ENCODE measurements at places on chromosomes 6 and 20.
A peak's percentile ranks its signal among the peaks of the same experiment; 100 is the strongest.

DNA sequence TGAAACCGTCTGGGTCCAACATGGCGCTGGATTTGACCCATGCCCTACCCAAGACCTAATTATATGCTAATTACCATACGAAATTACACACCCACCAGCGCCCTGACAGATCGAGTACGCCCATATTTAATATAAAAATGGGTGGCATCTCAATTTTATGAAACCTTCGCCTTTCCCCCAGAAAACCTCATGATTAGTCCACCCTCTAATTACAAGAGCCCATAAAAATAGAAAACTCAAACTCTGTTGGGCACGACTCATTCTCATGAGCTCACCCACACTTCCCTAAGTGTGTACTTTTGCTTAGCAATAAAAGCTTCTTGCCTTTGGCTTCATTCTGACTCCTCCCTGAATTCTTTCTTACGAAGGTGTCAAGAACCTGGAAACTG lies 136.4 kb downstream of the OR2B2 start:
- DNase-seq, result no peak

- DNase-seq, result no peak
Observed at GRCh38 chr20:61666471-61666832, 399.2 kb downstream of the TAF4 start.

DNA sequence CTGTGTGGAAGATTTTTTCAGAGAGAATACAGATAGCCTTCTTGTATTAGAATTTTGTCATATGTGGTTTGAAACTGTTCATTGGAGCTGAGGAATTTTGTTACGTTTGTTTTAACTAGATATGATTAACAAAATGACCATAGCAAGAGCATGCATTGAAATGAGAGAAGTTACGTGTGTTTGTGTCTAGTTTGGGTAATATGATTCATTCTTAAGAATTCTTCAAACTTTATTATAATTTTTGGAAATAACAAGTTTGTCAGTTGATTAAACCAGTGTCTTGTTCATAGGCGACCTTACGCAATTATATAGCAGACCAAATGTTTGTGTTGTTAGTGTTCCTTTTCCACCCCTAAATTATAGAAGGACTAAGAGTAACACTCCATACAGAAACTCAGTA lies 5.5 kb downstream of the GMNN start:
- DNase-seq, result no peak

- no peak for DNase-seq
Observed at GRCh38 chr6:82145926-82146452, 101.6 kb downstream of the IBTK start.

GRCh38 chr20:19807191-19807945 lies 49.3 kb downstream of the RIN2 start:
- peak; percentile 67 for DNase-seq

- DNase-seq, result peak; percentile 22
Observed at GRCh38 chr6:166957087-166957804, 896 bp upstream of the RNASET2 start.

DNA sequence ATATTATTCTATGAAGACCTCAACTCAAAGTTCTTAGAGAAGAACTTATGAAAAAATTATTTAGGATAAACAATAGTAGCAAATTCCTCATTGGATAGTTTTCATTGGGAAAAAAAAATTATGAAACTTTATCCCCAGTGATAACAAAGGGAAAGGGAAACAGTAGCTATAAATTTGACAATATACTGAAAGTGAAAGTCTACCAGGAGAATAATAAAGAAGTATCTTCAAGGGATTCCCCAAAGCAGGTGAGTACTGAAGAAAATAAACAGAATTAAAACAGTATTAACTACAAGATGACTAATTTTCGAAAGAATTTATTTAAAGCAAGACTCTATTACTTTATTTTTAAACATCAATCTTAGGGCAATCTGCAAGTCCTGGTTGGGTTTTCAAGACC lies 56.4 kb downstream of the REPS1 start:
- DNase-seq, result no peak

DNA sequence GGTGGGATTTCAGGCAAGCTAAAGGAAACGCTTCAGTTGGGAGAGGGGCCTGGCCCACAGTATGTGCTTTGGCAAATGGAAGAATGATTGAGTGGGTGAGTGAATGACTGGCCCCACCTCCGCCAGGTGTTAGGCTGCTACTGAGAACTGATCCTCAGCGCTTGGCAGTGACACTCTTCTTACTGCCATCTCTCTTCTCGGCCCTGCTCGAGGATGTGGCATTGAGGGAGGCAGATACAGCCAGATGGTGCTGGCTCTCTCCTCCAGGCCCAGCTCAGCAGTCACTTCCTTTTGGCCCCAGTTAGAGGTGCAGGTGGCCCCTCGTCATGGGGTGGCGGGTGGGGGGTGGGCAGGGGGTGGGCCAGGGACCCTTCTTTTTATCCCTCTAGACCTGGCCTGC lies 38.9 kb upstream of the KCNK5 start:
- DNase-seq, result no peak

GRCh38 chr20:17471606-17472187 lies 59.5 kb downstream of the BFSP1 start:
- no peak for DNase-seq

DNA sequence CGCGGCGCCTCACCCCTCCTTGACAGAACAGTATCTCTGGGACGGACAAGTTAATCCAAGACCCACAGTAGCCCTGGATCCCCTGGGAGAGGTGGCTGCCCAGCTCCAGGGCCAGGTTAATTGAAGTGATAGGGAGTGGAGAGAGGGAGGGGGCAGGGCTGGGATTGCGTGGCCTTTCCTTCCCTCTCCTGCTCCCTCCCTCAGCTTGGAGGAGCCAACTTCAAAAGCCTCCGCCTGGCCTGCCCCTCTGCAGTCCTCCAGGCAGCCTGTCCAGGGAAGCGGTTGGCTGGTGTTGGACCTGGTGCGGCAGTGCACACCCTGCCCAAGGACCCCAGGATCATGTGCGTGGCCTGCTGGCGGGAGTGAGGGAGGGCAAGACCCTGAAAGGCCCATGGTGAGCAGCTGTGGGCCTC lies at the start of gene C20orf204:
Gene C20orf204 (plus strand): TSS at position 250 of the 413 bp plus-strand sequence. CDS start 142 bp downstream, at position 392.
- no peak for DNase-seq

- peak; percentile 72 for DNase-seq
Observed at GRCh38 chr6:127518710-127519468, at the start of gene MTCL3. Gene MTCL3 (minus strand): TSS chr6:127519335.

- DNase-seq, result no peak
Observed at GRCh38 chr6:31669676-31670075, at the start of gene LY6G5B. Gene LY6G5B (plus strand): TSS chr6:31669976. CDS start chr6:31670951, 975 bp downstream.

- no peak for DNase-seq
Observed at GRCh38 chr20:8933381-8933807, 135.5 kb upstream of the PLCB4 start.

- DNase-seq, result no peak
Observed at GRCh38 chr6:167221400-167222201, 63.8 kb upstream of the GPR31 start.
